Heart right ventricle (tissue), 16 donors: ENCODE measurements at places on chromosomes 6 and 20. TPM values are rescaled to one million over a fixed set of nuclear protein-coding genes. Genes with fewer than 3 reads are reported as not detected.

Gene SRMS
- total RNA-seq, result not detected

Gene CALHM5
- 2.1 TPM for total RNA-seq

DNA sequence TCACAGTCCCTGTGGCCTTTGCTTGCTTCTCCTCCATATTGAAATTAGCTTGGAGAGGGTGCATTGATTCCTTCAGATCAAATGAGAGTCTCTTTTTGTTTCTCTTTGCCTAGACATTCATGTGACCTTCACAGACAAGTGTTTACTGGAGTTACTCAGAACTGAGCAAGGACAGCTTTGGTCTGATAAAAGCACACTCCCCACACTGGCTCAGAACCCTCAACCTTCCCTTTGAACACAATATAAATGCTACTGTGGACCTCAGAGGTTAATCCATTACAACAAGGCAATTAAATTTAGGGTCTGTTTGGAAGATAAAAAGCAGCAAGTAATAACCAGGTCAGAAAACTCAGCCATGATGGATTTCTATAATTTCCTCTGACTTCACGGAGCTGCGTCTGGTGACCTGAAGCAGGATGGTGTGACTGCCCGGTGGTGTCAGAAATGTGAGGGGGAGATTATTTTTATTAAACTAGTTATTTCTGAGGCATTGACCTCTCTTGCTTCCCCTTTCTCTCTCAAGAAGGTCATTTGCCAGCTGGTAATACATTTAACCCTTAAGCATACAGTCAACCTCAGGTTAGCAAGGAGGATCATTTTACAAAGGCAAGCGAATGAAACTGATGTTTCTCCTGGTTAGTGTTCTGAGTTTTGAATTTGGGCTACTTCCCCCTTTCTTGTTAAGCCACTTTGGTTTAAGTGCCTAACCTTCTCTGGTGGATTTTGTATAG, 208.2 kb downstream of the CLIC5 start:
- H3K4me1 ChIP-seq, result no peaks in the 10 kb centered on the region
- no peak overlapping the region for H3K4me3 ChIP-seq
- H3K36me3 ChIP-seq, result no peaks in the 10 kb centered on the region
- H3K27ac ChIP-seq, result no peak overlapping the region

GRCh38 chr6:7175462-7175861, 67.7 kb downstream of the RREB1 start:
- no peaks in the 10 kb centered on the region for H3K36me3 ChIP-seq
- H3K27me3 ChIP-seq, result no peaks in the 10 kb centered on the region
- no peak for DNase-seq
- H3K4me1 ChIP-seq, result peaks cover 57% of the 10 kb centered on the region
- H3K27ac ChIP-seq, result peak overlapping the region; percentile 21

GRCh38 chr6:31058128-31058894, 48.0 kb downstream of the MUC22 start:
- H3K36me3 ChIP-seq, result no peaks in the 10 kb centered on the region
- H3K27ac ChIP-seq, result no peak overlapping the region
- no peaks in the 10 kb centered on the region for H3K4me1 ChIP-seq
- peaks cover 4% of the 10 kb centered on the region for H3K27me3 ChIP-seq

- peaks cover 3% of the 10 kb centered on the region for H3K4me1 ChIP-seq
- H3K36me3 ChIP-seq, result peaks cover 45% of the 10 kb centered on the region
- no peak overlapping the region for H3K4me3 ChIP-seq
- H3K27me3 ChIP-seq, result no peaks in the 10 kb centered on the region
Observed at GRCh38 chr20:32164984-32165735, 42.4 kb downstream of the PLAGL2 start.

- no peaks in the 10 kb centered on the region for H3K4me1 ChIP-seq
- H3K36me3 ChIP-seq, result peaks cover 38% of the 10 kb centered on the region
- no peak overlapping the region for H3K4me3 ChIP-seq
Observed at GRCh38 chr20:49166534-49167449, 21.3 kb downstream of the STAU1 start.

GRCh38 chr6:52385074-52385473, 23.1 kb downstream of the PAQR8 start:
- DNase-seq, result no peak
- no peak overlapping the region for H3K4me3 ChIP-seq
- no peak overlapping the region for H3K27ac ChIP-seq
- H3K4me1 ChIP-seq, result peaks cover 9% of the 10 kb centered on the region

- H3K4me3 ChIP-seq, result no peak overlapping the region
- DNase-seq, result no peak
- H3K4me1 ChIP-seq, result peaks cover 6% of the 10 kb centered on the region
- peaks cover 6% of the 10 kb centered on the region for H3K36me3 ChIP-seq
- no peaks in the 10 kb centered on the region for H3K27me3 ChIP-seq
Observed at GRCh38 chr20:35837577-35838195, 65.9 kb downstream of the PHF20 start.
